Activated T-helper 9 cell treated with anti-CD3 and anti-CD28 coated beads, Interleukin-2, amount 50 U/mL, for 16 hours (primary cell): ENCODE measurements at places on chromosomes 4 and X.

GRCh38 chrX:20438871-20439526 lies 172.3 kb upstream of the RPS6KA3 start:
- no peak for DNase-seq

DNA sequence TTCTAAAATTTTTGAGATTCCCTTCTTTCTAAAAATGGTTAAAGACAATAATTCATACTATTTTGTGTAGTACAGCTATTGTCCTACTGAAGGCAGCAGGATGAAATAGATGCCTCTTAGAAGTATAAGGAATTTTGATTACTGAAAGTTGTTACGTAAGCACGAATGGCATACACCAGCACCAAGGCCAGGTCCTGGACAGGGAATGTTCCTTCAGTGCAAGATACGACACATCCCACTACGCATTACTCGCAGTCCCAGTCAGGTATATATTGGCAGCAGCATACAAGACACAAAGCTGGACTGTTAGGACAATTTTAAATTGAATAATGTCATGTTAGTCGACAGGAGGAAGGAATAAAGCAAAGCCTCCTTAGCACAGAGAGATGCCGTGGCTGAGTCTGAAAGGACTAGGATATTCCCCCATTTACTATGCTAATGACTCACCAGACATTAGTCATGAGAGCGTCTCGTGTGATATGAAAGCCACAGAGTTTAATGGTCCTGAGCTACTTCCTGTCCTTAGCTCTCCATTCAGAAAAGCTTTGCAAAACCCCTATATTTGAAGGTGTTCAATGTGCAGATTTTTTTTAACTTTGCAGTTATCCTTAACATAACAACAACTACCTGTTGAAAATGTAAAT lies 504.3 kb downstream of the FAM133A start:
- no peak for DNase-seq

DNA sequence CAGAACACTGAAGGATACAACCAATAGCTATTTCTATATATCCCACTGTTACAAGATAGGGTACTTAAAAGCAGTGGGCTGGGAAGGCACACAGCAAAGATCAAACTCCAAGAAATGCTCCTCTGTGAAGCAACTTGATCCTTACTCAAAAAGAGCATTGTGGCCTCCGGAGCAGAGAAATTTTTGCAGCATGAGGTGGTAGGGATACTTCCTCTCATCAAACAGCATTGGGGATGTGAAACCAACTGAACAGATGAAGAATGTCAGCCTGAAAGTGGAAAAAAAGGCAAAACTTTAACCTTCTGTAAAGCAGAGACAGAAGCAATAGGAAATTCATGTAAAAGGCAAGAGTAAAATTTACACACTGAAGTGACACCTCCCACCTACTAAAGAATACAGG lies 92.2 kb downstream of the HUWE1 start:
- no peak for DNase-seq

- no peak for DNase-seq
Measured at GRCh38 chrX:78650906-78651437, 8.2 kb downstream of the RTL3 start.

GRCh38 chr4:47340914-47341313 lies 122.6 kb downstream of the COMMD8 start:
- no peak for DNase-seq

- DNase-seq, result no peak
Measured at GRCh38 chrX:102745857-102746584, 25.5 kb downstream of the GPRASP3 start.

GRCh38 chr4:129335276-129335675 lies 239.3 kb downstream of the C4orf33 start:
- DNase-seq, result no peak

DNA sequence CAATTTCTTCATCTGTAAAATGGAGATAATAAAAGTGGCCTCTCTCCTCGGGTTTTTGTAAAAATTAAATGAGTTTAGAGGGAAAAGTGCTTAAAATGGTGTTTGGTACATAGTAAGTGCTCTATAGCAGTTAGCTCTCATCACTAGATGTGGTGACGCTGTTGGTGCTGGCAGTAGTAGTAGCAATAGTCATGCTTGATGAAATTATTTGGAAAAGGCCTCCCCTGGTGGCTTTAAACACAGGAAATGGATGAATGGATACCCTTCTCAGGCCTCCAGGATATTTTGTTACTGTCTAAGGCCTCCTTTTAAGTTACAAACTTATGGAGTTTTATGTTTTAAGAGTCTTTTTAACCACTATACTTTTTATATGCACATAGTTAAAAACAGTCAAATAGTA lies 142.9 kb downstream of the CBR4 start:
- DNase-seq, result no peak

DNA sequence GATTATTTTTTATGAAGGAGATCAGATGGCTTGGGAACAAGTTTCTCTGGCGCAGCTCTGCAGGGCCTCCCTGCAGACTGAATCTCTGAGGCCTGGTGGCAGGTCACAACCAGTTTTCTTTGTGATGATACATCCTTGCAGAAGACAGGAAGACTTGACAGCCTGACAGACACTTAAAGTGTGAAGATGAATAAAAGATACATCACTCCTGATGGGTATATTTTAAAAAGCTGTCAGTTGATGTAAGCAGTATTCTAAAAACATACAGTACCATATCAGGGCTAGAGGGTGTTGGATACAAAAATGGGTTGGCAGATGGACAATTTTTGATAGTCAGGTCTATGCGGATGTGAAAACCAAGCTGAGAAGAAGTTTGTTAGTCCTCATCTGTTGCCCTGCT lies 239.5 kb downstream of the LHFPL1 start:
- no peak for DNase-seq

DNA sequence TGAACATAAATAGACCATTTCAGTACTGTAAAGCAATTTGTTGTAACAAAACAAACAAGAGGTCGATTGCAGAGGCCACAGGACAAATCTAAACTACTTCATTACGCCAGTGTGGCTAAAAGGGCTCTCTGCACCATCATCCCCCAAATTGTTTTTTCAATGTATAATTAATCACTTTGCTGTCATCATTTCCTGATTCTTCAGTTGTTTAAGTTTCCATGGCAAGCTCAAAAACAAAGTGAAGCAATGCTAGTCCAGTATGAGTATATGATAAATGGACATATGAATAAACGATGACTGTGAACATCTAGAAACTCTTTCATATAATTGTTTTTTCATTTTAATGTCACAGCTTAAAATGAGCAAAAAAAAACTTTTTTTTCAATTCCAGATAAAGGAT lies 235.4 kb upstream of the FGF13 start:
- DNase-seq, result no peak

- DNase-seq, result no peak
Measured at GRCh38 chr4:152665691-152666395, 14.0 kb downstream of the TMEM154 start.
